ENCODE measurements at places on chromosomes 16 and 17. TPM values are rescaled to one million over a fixed set of nuclear protein-coding genes. Genes with fewer than 3 reads are reported as not detected.

- no peak for DNase-seq
Observed at GRCh38 chr17:79146562-79146961, 71.9 kb downstream of the ENGASE start.

Gene MEFV
- polyA plus RNA-seq = 0.11 TPM

Gene TVP23A
- 15.3 TPM for polyA plus RNA-seq

Gene CCT6B
- 1.7 TPM for polyA plus RNA-seq

DNA sequence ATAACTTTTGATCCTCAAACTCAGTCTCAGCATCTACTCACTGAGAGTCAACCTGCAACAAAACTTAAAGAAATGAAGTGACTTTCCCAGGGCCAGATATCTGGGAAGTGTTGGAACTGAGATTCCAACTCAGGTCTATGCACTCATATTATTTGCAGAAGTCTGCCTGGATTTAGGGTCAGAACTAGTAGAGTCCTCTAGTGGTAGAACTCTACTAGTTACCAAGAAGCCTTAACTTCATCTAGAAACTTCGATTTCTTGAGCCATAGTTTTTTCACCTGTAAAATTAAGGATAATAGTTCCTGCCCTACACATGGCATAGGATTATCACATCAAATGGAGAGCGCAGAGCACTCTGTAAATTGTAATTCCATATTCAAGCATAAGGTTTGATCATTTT is 23.4 kb upstream of the KRT24 start:
- no peak for DNase-seq

Gene TEKT5
- polyA plus RNA-seq = 0.30 TPM

- no peak for DNase-seq
Observed at GRCh38 chr17:58970609-58971450, 135.8 kb downstream of the TRIM37 start.

Gene TOX3
- 0.38 TPM for polyA plus RNA-seq

Gene NACA2
- polyA plus RNA-seq = not detected

DNA sequence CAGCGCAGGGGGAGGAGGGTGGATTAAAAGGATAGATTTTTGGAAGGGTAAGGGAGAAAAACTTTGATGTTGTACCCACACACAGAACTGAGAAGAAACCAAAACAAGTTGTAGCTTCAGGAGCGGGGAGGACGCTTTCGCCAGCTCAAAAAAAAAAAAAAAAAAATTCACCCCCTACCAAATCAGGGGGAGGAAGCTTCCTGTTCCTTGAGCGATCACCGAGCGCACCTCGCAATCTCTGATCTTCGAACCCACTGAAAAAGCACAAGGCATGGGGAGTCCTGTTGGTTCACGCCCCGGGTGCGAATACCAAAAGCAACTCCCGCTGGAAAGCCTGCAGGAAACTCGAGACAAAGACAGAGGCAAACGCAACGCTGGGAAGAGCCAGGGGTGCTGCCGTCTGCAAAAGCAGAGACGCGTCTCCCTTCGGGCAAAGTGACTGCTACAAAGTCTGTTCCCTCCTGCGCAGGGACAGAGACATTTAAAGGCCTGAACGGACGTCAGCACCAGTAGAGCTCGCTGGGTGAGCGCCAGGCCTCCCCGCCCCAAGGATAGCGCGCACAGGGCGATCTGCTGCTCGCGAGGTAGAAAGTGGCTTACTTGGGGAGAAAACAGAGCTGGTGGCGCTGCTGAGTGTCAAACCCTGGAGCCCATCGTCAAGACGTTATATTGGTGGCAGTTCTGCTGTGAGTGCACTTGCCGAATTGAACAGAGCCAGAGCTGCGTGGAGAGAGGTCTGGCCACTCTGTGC is 190.4 kb downstream of the USP22 start:
- peak; percentile 35 for DNase-seq

DNA sequence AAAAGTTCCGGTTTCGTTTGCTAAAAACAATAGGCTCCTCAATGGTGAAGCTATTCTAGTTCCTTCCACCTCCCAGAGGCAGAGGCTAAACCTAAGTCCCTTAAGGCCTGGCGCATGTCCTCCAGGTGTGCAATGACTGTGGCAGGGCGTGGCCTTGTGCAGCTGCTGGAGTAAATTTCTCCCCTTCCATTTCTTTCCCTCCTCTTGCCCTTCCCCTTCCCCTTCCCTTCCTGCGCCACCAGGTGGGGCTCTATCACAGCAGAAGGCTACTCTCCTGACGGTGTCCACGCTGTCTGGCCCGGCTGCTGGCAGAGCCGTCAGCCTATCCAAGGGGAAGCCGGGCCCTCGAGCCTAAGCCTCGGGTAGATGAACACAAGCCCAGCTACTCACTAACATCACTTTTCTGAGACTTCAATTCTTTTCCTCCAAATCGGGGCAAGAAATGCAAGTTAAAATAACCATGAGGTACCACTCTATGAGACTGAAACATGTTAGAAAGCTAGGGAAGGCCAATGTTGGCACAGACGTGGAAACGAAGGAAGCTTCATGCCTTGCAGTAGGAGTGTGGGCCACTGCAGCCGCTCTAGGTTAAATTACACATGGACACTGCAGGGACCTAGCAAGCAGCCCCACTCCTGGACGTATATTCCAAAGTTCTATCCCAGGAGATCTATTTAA is 34.4 kb downstream of the C16orf78 start:
- peak; percentile 85 for DNase-seq
